Activated naive CD4-positive, alpha-beta T cell treated with Interleukin-2 at 50 U/mL for 16 hours (primary cell): ENCODE measurements at places on chromosomes 3 and 15.

DNA sequence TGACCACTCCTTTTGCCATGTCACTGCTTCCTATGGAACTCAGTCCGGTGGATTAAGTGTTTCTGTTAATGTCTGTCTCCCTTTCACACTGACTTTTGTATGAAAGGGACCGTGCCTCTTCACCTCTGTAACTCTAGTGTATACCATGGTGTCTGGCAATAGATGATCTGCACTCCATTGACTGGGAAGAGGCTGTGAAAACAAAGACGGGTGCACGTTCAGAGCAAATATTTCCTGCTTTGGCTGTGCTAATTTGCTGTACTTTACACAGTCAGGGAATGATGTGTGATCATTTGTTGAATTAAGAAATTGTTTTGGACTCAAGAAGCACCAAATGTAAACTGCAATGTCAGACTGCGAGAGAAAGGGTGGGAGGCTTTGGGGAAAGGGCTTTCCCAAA is 315.2 kb downstream of the RORA start:
- DNase-seq = no peak

GRCh38 chr15:101424984-101425383 is 64.5 kb downstream of the PCSK6 start:
- DNase-seq = no peak

DNA sequence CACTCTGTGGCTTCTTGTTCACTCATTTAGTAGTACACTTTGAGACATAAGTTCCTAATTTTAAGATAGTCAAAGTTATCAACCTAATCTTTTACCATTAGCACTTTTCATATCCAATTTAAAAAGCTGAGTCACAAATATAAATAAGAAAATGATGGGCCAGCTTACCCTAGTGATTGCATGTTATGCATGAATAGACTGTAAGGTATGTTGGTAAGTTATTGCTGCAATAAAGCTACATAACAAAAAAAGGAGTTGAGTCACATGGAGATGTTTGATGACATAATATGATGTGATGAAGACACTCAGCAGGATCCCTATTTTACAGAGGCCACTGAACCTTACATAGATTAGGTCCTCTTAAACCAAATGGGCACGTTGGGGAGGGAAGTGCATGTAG is 161.3 kb downstream of the OCA2 start:
- no peak for DNase-seq

DNA sequence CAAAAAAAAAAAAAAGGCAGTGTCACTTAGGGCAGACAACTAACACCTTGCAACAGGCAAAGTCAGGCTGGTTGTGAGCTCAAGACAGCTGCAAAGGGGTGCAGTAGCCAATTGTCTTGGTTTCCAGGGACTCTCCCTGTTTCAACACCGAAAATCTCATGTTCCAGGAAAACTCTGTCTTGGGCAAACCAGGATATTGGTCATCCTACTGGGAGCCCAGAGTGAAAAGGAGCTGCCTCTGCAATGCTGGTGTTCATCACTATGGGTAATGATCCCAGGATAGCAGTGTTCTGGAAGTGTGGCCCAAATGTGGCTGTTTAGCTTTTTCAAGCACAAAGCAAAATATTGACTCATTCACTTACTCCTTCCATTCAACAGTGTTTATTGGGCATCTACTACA is 82.6 kb downstream of the ARHGAP31 start:
- DNase-seq = no peak

- DNase-seq = no peak
Observed at GRCh38 chr3:113194823-113195401, 16.4 kb upstream of the BOC start.

GRCh38 chr3:106332129-106332528 is 463.3 kb upstream of the CBLB start:
- no peak for DNase-seq

GRCh38 chr15:89642106-89642505 is 13.2 kb downstream of the KIF7 start:
- DNase-seq = no peak

DNA sequence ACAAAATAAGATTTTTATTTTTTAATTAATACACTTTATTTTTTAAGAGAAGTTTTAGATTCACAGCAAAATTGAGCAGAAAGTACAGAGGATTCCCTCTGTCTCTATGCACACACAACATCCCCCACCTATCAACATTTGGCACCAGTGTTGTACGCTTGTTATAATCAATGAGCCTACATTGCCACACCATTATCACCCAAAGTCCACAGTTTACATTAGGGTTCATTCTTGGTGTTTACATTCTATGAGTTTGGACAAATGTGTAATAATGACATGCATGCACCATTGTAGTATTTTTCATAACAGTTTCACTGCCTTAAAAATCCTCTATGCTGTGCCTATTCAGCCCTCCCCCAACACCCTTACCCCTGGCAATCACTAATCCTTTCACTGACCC is 51.3 kb upstream of the TTBK2 start:
- no peak for DNase-seq

GRCh38 chr3:141851411-141851810 is 25.0 kb upstream of the ATP1B3 start:
- no peak for DNase-seq

- no peak for DNase-seq
Observed at GRCh38 chr15:89367485-89368451, 33.1 kb upstream of the POLG start.

DNA sequence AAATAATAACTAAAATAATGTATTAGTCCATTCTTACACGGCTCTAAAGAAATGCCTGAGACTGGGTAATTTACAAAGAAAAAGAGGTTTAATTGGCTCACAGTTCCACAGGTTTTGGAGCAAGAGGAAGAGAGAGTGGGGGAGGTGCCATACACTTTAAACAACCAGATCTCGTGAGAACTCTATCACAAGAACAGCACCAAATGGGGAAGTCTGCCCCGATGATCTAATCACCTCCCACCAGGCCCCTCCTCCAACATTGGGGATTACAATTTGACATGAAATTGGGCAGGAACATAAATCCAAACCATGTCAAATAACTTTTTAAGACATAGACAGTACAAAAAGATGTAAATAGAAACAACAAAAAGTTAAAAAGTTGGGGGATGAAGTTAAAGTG is 63.2 kb downstream of the ILDR1 start:
- DNase-seq = no peak

DNA sequence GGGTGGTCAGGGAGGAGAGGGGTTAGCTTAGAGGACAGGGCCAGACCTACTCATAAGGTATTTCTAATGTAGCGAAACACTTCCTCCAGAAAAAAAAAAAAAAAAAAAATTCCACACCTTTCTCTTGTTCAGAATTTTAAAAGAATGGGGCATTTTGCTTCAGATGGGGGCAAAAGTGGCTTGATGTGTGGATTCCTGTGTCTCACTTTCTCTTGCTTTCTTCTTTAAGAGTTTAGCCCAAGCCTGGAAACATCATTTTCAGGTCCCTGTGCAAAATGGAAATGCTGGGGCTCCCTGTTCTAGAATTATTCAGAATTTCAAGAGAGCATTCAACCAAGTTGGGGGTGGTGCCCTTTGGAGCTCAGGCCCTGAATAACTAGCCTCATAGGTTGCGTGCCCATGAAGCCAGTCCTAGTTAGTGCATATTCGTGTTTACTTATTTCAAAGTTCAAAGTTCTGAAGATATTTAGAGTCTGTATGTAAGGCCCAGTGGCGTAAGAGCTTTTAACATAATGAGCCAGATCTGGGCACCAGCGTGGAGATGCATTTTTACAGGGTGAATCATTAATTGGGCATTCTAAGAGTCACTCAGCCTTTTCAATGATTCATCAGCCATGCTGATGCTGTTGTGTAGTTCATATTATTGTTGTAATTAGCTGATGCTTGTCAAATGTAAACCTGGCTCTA is 104.5 kb downstream of the RPLP1 start:
- DNase-seq = no peak

GRCh38 chr3:19947549-19948225 is 790 bp downstream of the RAB5A start:
- peak; percentile 60 for DNase-seq

GRCh38 chr3:8497582-8497981 is 4.0 kb upstream of the LMCD1 start:
- DNase-seq = no peak

DNA sequence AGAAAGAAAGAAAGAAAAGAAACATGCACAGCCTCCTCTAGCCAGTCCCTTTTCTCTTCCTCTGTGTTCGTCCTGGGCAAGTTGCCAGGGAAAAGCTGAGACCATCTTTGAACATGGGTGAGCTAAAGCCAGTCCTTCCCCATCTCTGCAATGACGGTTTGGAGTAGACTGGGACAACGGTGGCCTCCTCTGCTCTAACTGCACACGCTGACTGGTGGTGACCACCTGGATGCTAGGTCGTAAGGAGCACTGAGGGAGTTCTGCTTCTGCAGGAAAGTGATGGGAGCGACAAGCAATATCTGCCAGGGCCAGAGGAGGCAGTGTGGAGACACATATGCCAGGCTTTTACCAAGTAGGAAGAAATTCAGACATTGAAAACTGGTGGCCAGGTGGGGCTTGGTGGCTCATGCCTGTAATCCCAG is 111.7 kb downstream of the NUP210 start:
- DNase-seq = peak; percentile 8

GRCh38 chr15:62976301-62976881 is 66.2 kb upstream of the TPM1 start:
- DNase-seq = no peak

DNA sequence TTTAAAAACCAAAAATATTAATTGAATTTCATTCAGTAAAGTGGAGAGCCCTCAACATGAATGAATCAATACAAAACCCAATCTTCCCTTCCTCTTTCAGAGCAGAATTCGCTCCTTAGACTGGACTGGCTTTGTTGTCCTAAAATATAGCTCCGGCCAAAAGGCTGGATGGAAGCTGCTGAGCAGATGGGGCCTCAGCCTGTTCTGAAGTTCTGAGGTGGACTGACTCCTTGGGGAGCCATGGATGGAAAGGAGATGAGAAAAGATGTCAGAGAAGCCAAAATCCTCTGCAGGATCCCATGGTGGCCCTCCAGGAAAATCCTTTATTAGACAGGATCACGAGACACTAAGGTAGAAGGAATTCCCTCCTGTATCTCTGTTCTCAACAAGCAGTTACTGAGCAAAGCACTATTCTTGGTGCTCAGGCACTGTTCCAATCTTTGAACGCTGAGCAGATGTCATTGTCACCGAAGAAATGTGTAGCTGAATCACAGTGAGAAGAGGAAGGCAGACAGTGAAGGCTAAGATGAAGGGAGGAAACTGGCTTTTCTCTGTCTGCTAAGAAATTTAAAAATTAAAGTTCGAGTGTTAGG is 122.0 kb downstream of the SEMA6D start:
- no peak for DNase-seq

DNA sequence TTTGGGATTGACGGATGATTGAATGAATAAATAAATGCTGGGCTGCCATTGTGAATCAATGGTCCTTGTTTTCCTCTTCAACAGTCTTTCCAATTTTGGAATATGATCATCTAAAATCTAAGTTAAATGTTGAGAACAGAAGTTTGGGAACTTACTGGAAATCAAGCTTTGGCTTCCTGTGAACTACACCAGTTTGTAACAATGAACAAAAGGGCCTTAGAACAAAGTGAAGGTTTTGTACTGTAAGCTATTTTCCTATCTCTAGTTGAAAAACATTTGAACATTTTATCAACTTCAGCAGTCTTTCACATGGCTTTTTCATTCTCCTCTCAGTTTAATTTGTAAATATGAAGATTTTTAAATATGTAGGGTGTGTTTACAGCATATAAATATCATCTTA is 66.3 kb downstream of the RUBCN start:
- DNase-seq = no peak

GRCh38 chr3:48400824-48401433 is 28.9 kb downstream of the FBXW12 start:
- peak; percentile 65 for DNase-seq

DNA sequence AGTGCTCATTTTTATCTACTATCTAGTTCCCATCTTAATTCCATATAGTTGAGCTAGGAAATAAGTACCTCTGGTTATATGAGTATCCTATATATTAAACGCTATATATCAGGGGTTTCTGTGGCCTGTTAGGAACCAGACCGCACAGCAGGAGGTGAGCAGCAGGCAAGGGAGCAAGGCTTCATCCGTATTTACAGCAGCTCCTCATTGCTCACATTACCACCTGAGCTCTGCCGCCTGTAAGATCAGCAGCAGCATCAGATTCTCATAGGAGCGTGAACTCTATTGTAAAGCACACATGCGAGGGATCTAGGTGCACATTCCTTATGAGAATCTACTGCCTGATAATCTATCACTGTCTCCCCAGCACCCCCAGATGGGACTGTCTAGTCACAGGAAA is 23.0 kb downstream of the GSK3B start:
- DNase-seq = no peak

GRCh38 chr3:24426896-24427295 is 67.8 kb downstream of the THRB start:
- DNase-seq = no peak

- DNase-seq = peak; percentile 13
Observed at GRCh38 chr15:58438956-58439355, 7.2 kb downstream of the LIPC start.

DNA sequence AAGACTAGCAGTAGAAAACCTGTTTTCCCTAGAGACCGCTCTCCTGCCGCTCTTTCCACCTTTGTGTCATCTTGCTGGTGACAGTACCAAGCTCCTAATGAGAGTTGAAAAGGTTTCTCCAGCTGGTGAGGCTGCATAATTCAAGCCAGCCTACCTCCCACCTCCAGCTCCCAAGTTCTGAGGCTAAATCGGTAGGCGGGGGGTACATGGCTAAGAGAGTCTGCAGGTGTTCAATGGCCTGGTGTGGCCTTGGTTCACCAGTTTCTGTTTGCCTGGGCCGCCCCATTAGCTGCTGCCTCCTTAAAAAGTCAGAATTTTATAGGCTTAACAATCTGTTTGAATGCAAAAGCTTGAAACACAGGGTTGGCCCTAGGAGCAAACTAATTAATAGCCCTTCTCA is 262.8 kb downstream of the SLCO3A1 start:
- no peak for DNase-seq

DNA sequence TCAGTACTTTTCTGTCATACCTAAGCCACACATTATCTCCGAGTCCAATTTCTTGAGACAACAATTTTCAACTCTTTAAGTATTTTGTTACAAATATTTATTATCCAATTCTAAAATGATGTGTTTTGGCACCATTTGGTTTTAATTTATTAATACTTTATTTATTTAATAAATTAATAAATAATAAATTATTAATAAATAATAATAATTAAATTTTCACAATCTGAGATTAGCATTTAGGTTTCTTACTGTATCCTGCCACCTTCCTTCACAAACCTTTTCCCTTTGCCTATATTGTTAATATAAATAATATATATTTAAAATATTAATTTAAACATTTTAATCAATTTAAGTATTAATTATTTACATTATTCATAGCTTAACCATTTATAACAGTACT is 23.9 kb downstream of the TMEM207 start:
- DNase-seq = no peak

- no peak for DNase-seq
Observed at GRCh38 chr15:88497109-88497765, 29.7 kb downstream of the MRPS11 start.

GRCh38 chr3:181724192-181724965 is 12.7 kb downstream of the SOX2 start:
- DNase-seq = no peak

GRCh38 chr15:92077353-92078085 is 224.0 kb downstream of the SLCO3A1 start:
- DNase-seq = peak; percentile 73

- no peak for DNase-seq
Observed at GRCh38 chr15:73078722-73079121, 26.5 kb downstream of the NEO1 start.

- no peak for DNase-seq
Observed at GRCh38 chr3:154034797-154035330, 86.3 kb upstream of the ARHGEF26 start.

GRCh38 chr3:74314696-74315095 is 299.8 kb downstream of the CNTN3 start:
- DNase-seq = no peak
